H1 (cell line): ENCODE measurements at places on chromosomes 3 and 15. TPM values are rescaled to one million over a fixed set of nuclear protein-coding genes. Genes with fewer than 3 reads are reported as not detected.
A peak's percentile ranks its signal among the peaks of the same experiment; 100 is the strongest.

SCN10A gene
- not detected in 2 replicates for total RNA-seq

HCLS1 gene
- 0.86 and 1.3 TPM in 2 replicates for total RNA-seq

FAM81A gene
- total RNA-seq, result 2.0 and 3.0 TPM in 2 replicates

- DNase-seq, result peak; percentile 69
- H3K27ac ChIP-seq, result no peak overlapping the region
- H3K4me1 ChIP-seq, result peaks cover 17% of the 10 kb centered on the region
- H3K36me3 ChIP-seq, result no peaks in the 10 kb centered on the region
- H3K27me3 ChIP-seq, result peaks cover 50% of the 10 kb centered on the region
Measured at GRCh38 chr3:184259878-184260723, 1.3 kb downstream of the CAMK2N2 start.

- no peaks in the 10 kb centered on the region for H3K36me3 ChIP-seq
- no peak for DNase-seq
- H3K4me3 ChIP-seq, result no peak overlapping the region
- H3K4me1 ChIP-seq, result no peaks in the 10 kb centered on the region
- no peak overlapping the region for H3K27ac ChIP-seq
Measured at GRCh38 chr15:70477750-70478250, 285.6 kb downstream of the UACA start.

- H3K27ac ChIP-seq, result no peak overlapping the region
- H3K4me1 ChIP-seq, result no peaks in the 10 kb centered on the region; the same call in 1 of the 2 replicates
- H3K36me3 ChIP-seq, result no peaks in the 10 kb centered on the region
Measured at GRCh38 chr3:46206282-46207015, 1.7 kb downstream of the CCR1 start.

DNA sequence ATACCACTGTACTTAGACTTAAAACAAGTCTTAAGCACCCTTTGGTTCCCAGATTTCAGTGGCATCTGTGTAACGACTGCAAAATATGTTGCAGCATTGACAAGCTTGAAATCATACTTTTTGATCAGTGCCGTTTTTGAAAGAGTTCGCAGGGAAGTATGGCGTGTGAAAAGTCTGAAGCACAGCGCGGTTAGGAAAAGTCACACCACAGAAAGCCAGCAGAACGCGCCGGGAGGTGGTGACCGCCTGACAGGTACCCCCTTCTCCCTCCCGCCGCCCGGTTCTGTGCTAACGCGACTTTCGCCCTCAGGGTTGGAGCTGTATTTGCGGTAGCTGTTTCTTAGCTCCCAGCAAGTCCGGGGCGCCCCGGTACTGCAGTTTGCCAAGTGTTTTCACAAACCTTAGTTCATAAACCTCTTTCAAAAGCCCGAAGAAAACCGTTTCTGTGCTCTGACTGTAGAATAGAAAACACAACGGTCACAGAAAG lies 481 bp upstream of the CRYBG3 start:
- H3K27ac ChIP-seq, result no peak overlapping the region
- H3K4me3 ChIP-seq, result peak overlapping the region; percentile 42
- no peaks in the 10 kb centered on the region for H3K4me1 ChIP-seq

GRCh38 chr3:61617651-61618050 lies 56.3 kb downstream of the PTPRG start:
- no peak for DNase-seq
- no peak overlapping the region for H3K27ac ChIP-seq
- H3K27me3 ChIP-seq, result no peaks in the 10 kb centered on the region
- H3K4me1 ChIP-seq, result peaks cover 2% of the 10 kb centered on the region; the same call in 1 of the 2 replicates
- no peaks in the 10 kb centered on the region for H3K36me3 ChIP-seq

DNA sequence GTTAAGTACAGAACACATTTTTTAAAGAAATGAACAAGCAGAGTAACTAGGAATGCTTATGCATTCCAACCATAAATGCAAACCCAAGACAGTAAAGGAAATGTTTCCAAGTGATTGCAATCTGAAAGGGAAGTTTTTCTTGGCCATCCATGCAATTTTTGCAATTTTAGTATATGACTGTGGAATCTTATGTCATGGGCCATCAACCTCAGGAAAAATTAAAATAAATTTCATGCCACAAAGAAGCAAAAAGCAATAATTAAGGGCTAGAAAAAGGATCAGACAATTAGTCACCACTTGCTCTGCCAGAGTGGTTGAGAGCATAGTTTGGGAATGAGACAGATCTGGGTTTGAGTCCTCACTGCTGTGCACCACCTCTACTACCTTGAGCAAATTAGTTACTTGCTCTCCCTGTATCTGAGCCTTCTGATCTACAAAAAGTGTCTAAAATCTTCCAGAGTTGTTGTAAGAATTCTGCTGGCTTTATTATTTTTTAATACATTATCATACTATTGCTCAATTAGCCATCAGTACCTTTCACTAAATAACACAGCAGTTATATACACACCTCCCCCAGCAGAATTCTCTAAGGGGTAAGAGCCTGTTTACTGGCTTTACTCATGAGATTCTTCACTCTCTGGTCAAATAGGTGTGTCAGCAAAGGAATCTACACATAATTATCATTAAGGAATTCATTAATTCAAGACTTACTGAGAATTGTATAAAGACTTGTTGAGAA lies 49.7 kb upstream of the FBN1 start:
- H3K36me3 ChIP-seq, result no peaks in the 10 kb centered on the region
- H3K4me3 ChIP-seq, result no peak overlapping the region
- no peaks in the 10 kb centered on the region for H3K27me3 ChIP-seq
- H3K4me1 ChIP-seq, result no peaks in the 10 kb centered on the region
- no peak overlapping the region for H3K27ac ChIP-seq

GRCh38 chr3:26657348-26657976 lies 34.9 kb downstream of the LRRC3B start:
- H3K36me3 ChIP-seq, result no peaks in the 10 kb centered on the region
- no peak overlapping the region for H3K4me3 ChIP-seq
- DNase-seq, result no peak
- H3K27me3 ChIP-seq, result no peaks in the 10 kb centered on the region
- no peak overlapping the region for H3K27ac ChIP-seq
- H3K4me1 ChIP-seq, result no peaks in the 10 kb centered on the region

MLF1 gene
- total RNA-seq, result 39.1 and 48.9 TPM in 2 replicates

- H3K27me3 ChIP-seq, result no peaks in the 10 kb centered on the region
- H3K27ac ChIP-seq, result no peak overlapping the region
- H3K4me1 ChIP-seq, result 0 out of 2 replicates have a peak, but pooled peaks cover 2% of the 10 kb centered on the region
Measured at GRCh38 chr3:13004376-13004775, 68.9 kb downstream of the IQSEC1 start.

ZDHHC23 gene
- total RNA-seq, result 14.1 and 15.7 TPM in 2 replicates

DNA sequence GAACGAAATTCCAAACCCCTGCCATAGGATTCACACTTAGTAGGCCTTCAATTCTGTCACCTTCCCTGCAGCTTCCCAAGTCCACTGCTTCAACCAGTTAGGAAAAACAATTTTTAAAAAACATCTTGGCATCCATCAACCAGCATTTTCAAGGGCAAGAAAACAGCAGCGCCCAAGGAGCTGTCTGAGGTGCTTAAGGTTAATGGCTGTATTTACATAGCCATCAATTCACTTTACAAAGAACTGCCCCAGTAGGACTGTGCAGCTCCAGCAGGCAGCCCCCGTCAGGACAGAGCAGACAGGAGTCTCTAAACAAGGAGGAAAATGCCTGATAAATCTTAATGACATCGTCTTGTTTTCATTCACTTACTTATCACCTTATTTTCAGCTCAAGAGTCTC lies 13.3 kb downstream of the TAFA4 start:
- no peaks in the 10 kb centered on the region for H3K27me3 ChIP-seq
- H3K4me3 ChIP-seq, result no peak overlapping the region
- no peaks in the 10 kb centered on the region for H3K4me1 ChIP-seq
- DNase-seq, result peak; percentile 51
- no peak overlapping the region for H3K27ac ChIP-seq
- H3K36me3 ChIP-seq, result no peaks in the 10 kb centered on the region

TSPAN3 gene
- total RNA-seq, result 107 and 112 TPM in 2 replicates

GRCh38 chr3:148030975-148031374 lies 621.8 kb downstream of the ZIC1 start:
- no peaks in the 10 kb centered on the region for H3K4me1 ChIP-seq
- DNase-seq, result no peak
- H3K36me3 ChIP-seq, result no peaks in the 10 kb centered on the region
- no peak overlapping the region for H3K4me3 ChIP-seq
- no peak overlapping the region for H3K27ac ChIP-seq

PLA2G4E gene
- total RNA-seq, result not detected in 2 replicates

GRCh38 chr3:189262746-189263145 lies 91.0 kb downstream of the TPRG1 start:
- H3K27ac ChIP-seq, result no peak overlapping the region
- no peak for DNase-seq
- no peaks in the 10 kb centered on the region for H3K36me3 ChIP-seq
- no peak overlapping the region for H3K4me3 ChIP-seq

DNA sequence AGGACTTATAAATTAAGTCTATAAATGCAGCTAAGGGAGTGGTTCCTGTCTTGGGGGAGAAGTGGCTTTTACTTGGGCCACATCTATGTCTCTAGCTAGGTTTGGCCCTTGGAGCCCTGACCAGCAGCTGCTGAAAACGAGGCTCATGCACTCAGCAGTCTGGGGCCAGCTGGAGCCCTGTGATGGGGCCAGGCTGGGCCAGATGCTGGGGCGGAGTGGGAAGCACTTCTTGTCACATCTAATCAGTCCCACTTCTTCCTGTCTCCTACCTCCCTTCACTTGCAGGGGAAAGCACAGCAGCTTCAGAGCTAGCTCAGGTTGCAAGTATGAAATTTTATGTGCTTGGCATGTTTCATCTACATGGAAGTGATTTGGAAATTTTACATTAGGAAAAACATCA lies 209.9 kb upstream of the ROPN1 start:
- no peak for DNase-seq
- no peak overlapping the region for H3K27ac ChIP-seq
- no peak overlapping the region for H3K4me3 ChIP-seq
- no peaks in the 10 kb centered on the region for H3K27me3 ChIP-seq
- no peaks in the 10 kb centered on the region for H3K36me3 ChIP-seq
- H3K4me1 ChIP-seq, result no peaks in the 10 kb centered on the region; the same call in 1 of the 2 replicates

PSTPIP1 gene
- 0.63 and 1.8 TPM in 2 replicates for total RNA-seq

- DNase-seq, result no peak
- H3K4me1 ChIP-seq, result no peaks in the 10 kb centered on the region
- no peak overlapping the region for H3K27ac ChIP-seq
- H3K27me3 ChIP-seq, result no peaks in the 10 kb centered on the region
- no peak overlapping the region for H3K4me3 ChIP-seq
Measured at GRCh38 chr3:108835101-108835500, 12.5 kb downstream of the TRAT1 start.

DNA sequence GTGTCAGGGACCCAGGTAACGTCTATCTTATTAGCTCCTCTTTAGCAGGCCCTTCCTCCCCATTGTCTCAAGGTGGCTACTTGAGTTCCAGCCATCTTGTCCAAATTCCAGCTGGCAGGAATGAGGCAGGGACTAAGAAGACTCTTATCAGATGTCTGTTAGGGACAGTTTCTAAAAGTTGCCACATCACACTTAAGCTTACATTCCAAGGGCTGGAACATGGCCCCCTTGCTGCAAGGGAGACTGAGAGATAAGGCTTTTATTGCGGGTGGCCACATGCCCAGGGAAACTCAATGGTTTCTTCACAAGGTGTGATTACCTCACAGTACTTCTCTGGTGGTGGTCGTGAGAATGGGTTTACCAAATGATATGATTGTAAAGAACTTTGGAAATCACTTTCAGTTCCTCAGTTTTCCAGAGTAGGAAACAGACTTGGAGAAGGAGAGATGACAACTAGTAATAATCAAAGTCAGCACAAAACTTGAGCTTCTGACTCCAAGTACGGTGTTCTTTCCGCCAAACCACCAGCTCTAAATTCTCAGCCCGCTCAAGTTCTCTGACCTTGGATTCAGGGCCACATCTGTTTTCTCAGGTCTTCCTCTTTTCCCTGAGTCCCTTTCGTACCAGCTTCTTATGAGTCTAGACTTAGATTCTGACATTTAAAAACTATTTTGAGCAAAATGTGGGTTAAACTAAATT lies 14.2 kb downstream of the PDIA5 start:
- no peak for DNase-seq
- H3K4me1 ChIP-seq, result peaks cover 5% of the 10 kb centered on the region
- H3K27ac ChIP-seq, result no peak overlapping the region
- no peaks in the 10 kb centered on the region for H3K36me3 ChIP-seq

DNA sequence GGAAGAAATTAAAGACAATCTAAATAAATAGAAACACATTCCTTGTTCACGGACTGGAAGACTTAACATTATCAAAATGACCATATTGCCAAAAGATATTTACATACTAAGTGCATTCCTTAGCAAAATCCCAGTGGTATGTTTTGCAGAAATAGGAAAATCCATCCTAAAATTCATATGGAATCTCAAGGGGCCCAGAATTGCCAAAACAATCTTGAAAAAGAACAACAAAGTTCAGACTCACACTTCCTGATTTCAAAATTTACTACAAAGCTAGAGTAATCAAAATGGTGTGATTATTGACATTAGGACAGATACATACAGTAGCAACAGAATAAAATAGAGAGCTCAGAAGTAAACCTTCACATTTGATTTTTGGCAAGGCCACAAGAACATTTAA lies 515.5 kb downstream of the OCA2 start:
- no peaks in the 10 kb centered on the region; the same call in 1 of the 2 replicates for H3K27me3 ChIP-seq
- H3K4me3 ChIP-seq, result no peak overlapping the region
- H3K36me3 ChIP-seq, result no peaks in the 10 kb centered on the region
- no peak for DNase-seq

- no peaks in the 10 kb centered on the region for H3K27me3 ChIP-seq
- H3K36me3 ChIP-seq, result no peaks in the 10 kb centered on the region
- no peaks in the 10 kb centered on the region for H3K4me1 ChIP-seq
- DNase-seq, result no peak
- H3K4me3 ChIP-seq, result no peak overlapping the region
- H3K27ac ChIP-seq, result no peak overlapping the region
Measured at GRCh38 chr3:151877269-151877668, 3.8 kb downstream of the SUCNR1 start.

ARPIN gene
- 3.1 and 3.9 TPM in 2 replicates for total RNA-seq

DNA sequence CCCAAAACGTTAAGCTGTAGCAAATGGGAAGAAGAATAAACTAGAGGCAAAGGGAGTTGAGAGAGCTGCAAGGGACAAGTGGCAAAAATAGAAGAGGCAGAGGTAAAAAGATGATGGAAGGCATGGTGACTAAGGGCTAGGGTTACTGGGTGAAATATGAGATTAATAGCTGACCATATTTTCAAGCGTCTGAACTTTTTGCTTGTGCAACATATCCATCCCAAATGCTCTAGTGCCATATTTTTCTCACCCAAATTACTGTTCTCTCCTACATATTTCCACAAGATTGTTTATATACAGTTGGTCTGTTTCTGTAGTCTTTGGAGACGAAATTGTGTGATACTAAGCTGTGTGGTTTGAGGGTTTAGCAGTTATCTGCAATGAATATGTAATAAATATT lies 145.5 kb downstream of the GMNC start:
- H3K4me3 ChIP-seq, result no peak overlapping the region
- DNase-seq, result no peak
- H3K27me3 ChIP-seq, result no peaks in the 10 kb centered on the region
- no peaks in the 10 kb centered on the region for H3K4me1 ChIP-seq

GRCh38 chr3:71164881-71165280 lies 418.6 kb downstream of the FOXP1 start:
- DNase-seq, result no peak
- H3K4me3 ChIP-seq, result no peak overlapping the region
- no peaks in the 10 kb centered on the region for H3K27me3 ChIP-seq
- no peak overlapping the region for H3K27ac ChIP-seq
- peaks cover 4% of the 10 kb centered on the region for H3K4me1 ChIP-seq
